Cerebellar cortex (tissue), 1 donor: ENCODE measurements at places on chromosomes 13 and 19.
A peak's percentile ranks its signal among the peaks of the same experiment; 100 is the strongest.

DNA sequence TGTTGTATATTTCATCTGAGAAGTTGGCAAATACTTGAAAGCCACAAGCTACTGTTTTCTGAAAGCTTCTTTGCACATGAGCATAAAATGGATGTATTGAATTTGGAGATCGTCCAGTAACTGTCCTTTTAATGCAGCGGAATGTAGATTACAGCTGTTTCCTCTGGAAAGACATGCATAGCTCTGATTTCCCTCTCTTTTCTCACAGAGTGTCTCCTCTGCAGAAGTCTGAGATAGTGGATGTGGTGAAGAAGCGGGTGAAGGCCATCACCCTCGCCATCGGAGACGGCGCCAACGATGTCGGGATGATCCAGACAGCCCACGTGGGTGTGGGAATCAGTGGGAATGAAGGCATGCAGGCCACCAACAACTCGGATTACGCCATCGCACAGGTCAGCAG lies 283.0 kb downstream of the SHISA2 start:
- DNase-seq: no peak

- DNase-seq: no peak
Measured at GRCh38 chr13:71624653-71625600, 242.1 kb downstream of the DACH1 start.

DNA sequence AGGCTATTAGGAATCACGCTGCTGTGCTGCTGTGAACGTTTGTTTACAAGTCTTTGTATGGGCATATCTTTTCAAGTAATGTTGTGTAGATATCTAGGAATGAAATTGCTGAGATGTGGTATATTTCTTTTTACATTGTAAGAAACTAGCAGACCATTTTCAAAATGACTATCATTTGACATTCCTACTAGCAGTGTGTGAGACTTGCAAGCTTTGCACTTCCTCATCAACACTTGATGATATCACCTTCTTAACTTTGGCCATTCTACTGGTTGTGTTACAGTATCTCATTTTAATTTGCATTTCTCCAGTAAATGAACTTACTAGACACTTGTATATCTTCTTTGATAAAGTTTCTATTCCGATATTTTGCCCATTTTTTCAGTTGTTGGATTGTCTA lies 12.1 kb downstream of the METTL21C start:
- DNase-seq: no peak

DNA sequence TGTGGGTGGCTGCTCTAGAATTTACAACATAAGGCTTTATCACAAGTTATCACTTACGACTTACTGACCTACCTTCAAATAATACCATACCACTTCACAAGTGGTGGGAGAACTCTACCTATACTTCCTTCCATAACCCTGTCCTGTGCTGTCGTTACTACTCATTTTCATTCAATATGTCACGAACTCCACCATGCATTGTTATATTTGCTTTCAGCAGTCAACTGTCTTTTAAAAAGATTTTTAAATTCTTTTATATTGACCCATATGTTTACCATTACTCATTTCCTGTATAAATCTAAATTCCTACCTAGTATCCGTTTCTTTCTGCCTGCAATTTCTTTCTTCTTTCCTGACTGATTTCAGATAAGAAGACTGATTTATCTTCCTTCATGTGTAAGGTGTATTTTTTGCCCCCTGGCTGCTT lies 200.0 kb downstream of the KLF12 start:
- DNase-seq: no peak

DNA sequence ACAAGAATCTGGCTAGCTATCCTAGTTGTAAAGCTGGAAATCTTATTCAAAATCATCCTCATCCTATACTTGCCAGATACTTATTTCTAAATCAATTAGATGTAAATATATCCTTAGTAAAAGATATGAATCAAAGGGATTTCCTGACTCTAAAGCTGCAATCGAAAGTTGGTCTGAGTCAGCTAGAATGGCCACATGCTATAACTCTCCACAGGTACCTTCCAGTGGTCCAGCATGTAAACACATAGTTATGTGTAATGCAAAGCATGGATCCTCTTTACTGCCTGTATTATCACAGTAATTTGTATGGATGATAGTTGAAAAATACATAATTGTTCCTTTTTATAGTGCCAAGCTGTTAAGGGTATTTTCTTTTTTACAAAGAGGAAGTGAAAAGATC lies 27.4 kb downstream of the SLITRK6 start:
- DNase-seq: no peak

DNA sequence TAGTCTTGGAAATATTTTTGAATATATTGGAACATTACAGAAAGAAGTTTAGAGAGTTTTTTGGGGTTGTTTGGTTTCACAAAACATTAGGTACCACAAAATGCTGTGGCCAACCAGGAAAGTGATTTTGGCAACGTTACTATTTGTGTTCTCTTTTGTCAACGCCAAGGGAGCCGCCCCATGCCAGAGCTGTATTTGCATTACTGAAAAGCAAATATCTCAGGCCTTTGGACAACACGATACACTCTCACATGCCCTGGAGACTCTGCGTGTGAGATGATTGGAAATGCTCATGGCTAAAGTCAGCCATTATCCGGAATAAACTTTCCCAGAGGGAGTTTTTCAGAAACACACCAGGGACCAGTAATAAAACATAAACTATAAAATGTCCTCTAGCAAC lies 324.6 kb downstream of the SHISA2 start:
- no peak for DNase-seq

DNA sequence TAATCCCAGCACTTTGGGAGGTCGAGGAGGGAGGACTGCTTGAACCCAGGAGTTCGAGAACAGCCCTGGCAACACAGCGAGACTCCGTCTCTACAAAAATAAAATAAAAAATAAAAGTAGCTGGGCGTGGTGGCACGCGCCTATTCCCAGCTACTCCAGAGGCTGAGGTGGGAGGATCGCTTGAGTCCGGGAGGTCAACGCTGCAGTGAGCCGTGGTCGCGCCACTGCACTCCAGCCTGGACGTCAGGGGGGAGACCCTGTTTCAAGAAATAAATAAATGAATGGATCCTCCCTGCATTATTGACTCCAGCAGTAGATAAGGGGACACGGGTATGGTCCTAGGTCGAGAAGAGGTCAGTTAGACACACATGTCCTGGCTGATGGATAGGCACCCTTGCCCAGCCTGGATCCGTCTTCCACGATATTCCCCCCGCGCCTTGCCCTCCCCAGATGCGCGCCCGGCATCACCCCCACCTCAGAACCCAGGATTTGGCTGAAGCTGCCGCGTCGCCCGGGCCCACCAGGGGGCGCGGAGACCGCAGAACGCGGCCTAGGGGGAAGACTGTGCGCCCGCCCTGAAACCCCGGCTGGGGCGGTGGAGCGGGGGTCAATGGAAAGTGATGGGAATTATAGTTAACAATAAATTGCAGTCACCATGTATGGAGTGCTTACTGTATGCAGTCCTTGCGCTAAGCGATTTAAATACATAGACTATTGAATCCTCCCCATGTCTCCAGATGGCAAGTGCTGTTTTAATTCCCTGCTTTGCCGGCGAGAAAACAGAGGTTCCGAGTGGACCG lies 2.1 kb upstream of the HOOK2 start:
- peak; percentile 80 for DNase-seq

GRCh38 chr13:80297094-80297493 lies 43.8 kb downstream of the SPRY2 start:
- DNase-seq: no peak
